Thyroid gland (tissue), 4 donors: ENCODE measurements at places on chromosomes 3 and 15.

DNA sequence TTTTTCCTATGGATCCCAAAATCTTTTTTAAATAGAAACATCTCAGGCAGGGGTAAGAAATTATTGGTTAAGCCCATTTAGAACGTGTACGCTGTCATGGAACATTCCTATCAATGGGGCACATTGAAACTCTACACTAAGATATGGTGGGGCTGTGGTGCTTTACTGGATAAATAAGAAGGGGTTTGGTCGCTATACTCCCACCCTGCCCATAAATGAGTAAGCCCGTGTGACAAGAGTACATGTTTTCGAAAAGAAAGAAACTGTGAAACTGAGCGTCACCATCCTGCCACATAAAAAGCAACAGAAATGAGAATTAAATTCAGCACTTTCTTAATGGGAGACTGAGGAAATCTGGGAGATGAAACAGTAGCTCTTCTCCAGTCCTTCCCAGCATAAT lies 929.7 kb upstream of the CFAP20DC start:
- DNase-seq, result no peak

GRCh38 chr3:129992781-129993180 lies 18.3 kb downstream of the TRH start:
- no peak for DNase-seq

DNA sequence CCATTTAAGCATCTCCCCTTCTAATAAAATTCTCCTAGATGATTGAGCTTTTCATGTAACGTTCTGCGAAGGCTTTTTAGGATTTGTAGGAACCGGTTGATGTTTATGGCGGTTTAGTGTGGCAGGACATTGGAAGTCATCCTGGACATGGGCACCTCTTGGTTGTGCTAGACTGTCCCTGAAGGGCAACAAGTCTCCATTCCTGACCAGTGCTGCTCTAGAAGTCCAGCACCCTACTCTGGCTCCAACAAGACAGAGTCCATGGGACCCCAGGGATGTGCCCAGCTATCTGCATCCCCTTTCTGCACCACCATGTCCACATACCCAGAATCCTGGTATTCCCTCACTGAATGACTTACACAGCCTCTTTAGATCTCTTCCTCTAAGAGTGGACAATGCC lies 46.4 kb downstream of the KCNAB1 start:
- DNase-seq, result no peak

DNA sequence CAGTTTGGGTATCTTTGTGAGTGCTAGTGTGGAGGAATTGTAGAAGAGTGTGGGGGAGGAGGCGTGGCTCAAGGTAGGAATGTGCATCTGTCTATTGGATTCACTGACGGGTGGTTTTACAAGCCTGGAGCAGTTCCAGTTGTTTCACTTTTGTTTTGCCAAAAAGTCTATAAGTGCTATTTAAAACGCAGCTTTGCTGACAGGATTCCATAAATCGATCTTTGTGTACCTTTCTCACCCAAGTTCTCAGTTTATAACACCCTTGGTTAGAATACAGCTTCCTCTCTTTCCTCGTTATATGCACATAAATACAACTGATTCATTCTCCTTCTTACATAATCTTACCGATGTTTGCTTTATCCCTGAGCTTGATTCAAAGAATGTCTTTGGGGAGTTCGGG lies 123.2 kb upstream of the UBE2E2 start:
- DNase-seq, result peak; percentile 43

- peak; percentile 47 for DNase-seq
Measured at GRCh38 chr3:156010829-156011228, 109.5 kb upstream of the KCNAB1 start.

DNA sequence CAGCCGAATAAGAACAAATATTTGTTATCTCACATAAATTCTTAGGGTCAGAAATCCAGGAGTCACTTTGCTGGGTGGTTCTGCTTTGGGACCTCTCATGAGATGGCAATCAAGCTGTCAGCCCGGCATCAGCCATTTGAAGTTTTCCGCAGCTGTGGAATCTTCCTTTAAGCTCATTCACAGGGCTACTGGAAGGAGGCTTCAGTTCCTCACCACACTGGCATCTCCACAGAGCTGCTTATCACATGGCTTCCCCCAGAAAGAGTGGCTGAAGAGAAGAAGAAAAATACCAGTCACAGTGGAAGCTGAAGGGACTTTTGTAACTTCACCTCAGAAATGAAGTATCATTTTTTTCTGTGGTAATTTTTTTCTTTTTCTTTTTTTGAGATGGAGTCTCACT lies 267.7 kb downstream of the CHL1 start:
- DNase-seq, result no peak

DNA sequence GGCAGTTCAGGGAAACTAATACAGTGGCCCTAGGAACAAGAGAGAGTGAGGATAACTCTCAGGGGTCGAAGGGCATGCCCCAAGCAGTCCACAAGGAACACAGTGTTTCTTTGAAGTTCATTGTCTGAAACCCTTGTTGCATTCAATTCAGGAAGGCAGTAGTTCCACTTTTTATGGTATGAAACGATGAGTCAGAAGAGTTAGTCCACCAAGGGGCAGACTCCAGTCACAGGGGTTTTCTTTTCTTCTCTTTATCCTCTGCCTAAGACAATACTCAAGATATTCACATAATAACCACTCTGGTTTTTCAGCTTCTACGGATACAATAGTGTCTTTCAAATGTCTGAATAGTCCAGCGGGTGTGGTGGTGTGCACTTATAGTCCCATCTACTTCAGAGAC lies 23.7 kb upstream of the TICRR start:
- no peak for DNase-seq

DNA sequence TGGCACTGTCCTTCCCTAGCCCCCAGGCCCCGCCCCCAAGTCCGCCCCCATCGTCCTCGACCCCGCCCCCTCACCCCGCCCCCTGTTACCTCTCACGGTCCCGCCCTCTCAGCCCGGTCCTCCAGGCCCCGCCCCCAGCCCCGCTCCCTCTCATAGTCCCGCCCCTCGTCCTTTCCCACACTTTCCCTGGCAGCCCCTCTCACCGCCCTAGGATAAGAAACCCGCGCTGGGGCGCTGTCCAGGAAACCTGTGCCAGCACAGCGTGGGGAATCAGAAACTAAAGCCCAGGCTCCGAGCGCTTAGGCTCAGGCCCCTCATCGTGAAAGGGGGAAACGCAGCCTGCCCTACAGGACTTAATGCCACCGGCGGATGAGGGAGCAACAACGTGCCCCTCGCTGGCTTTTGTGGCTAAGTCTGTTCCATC lies 20.9 kb downstream of the TRPM1 start:
- DNase-seq, result peak; percentile 19

DNA sequence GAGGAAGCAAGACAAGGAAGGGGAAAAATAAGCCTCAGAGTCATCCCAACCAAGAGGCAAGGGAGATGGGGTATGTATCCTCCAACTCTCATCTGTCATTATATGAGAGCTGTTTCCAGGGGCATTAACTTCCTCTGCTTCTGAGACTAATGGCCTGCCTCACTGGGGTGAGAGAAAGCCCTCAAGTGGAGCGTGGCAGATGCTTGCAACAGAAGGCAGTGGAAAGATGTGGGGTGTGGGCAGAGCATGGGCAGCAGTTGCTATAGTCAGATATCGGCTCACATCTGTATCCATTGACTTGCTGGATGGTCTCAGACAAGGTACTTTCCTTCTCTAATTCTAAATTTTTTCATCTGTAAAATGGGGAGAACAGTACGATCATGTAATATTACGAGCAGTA lies 81.7 kb upstream of the PLCL2 start:
- DNase-seq, result no peak

DNA sequence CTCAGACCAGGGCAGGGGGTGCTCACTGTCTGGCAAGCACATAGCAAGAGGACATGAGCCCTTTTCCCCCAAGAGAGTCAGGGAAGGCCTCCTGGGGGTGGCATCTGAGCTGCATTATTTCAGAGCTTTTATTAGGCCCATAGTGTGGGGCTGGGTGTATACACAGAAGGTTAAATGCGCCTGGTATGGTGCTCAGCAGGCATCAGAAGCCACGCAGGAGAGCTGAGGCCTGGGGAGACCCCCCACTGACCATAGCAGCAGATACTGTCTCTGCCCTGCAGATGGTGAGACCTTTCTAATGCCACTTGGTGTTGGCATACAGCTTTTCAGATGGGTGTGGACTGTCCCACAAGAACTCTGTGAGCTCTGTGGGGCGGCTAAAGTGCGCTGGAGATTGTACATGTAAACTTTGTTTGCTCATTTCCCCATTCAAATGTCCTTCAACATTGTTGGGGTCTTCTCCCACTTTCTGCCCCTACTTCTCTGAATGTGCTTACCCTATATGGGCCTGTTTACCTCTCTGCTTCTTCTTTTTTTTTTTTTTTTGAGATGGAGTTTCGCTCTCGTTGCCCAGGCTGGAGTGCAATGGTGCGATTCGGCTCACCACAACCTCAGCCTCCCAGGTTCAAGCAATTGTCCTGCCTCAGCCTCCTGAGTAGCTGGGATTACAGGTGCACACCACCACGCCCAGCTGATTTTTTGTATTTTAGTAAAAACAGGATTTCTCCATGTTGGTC lies 62.2 kb downstream of the CDC25A start:
- no peak for DNase-seq

- DNase-seq, result no peak
Measured at GRCh38 chr3:25500706-25501210, 72.7 kb downstream of the RARB start.

DNA sequence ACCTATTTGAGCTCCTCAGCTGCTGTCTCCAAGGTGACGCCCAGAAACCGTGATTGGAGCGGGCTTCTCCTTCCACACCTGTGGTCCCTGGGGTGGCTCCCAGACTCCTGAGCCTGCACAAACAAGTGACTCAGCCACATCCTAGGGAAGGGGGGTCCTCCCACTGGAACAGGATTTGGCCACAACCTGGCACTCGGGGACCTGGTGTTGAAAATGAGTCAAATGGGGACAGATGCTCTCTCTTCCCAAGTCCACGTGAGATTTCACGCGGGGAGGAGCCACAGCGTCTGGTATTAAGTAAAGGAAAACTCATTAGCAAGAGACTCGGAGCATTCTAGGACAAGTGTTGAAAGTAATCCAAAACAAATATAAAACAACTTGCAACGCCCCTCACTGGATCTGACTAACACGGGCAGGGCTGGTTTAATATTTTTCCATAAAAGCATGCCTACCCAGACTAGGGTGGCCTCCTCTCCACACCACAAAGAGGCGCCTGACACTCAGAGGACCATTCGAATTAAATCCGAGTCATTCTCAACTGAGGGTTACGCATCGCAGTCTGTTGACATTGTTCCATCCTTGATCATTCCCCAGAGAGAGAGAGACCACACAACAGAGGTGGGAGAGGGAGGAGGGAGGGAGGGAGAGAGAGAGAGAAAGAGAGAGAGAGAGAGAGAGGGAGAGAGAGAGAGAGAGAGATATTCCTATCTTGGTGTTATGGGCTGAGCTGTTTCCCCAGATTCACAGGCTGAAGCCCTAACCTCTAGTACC lies 74.4 kb downstream of the MGLL start:
- peak; percentile 26 for DNase-seq

- no peak for DNase-seq
Measured at GRCh38 chr3:169659820-169660674, 3.5 kb downstream of the MECOM start.

DNA sequence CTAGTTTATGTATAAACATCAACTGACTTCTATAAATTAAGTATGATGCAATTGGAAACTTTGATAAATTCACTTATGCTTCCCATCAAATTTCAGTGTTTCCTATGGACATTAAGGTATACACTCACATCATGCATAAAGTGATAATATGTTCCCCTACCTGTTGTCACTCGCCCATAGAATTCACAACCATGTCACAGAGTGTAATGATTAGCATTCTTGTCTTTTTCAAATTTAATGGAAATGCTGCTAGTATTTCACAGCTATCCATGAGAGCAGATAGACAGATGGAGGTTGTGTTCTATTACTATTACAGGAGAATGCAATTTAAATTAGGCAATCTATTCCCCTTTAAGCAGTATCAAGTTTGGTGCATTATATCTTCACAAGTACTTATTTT lies 984 bp downstream of the PLSCR4 start:
- no peak for DNase-seq

GRCh38 chr3:66036586-66037148 lies 2.1 kb downstream of the MAGI1 start:
- DNase-seq, result peak; percentile 33

DNA sequence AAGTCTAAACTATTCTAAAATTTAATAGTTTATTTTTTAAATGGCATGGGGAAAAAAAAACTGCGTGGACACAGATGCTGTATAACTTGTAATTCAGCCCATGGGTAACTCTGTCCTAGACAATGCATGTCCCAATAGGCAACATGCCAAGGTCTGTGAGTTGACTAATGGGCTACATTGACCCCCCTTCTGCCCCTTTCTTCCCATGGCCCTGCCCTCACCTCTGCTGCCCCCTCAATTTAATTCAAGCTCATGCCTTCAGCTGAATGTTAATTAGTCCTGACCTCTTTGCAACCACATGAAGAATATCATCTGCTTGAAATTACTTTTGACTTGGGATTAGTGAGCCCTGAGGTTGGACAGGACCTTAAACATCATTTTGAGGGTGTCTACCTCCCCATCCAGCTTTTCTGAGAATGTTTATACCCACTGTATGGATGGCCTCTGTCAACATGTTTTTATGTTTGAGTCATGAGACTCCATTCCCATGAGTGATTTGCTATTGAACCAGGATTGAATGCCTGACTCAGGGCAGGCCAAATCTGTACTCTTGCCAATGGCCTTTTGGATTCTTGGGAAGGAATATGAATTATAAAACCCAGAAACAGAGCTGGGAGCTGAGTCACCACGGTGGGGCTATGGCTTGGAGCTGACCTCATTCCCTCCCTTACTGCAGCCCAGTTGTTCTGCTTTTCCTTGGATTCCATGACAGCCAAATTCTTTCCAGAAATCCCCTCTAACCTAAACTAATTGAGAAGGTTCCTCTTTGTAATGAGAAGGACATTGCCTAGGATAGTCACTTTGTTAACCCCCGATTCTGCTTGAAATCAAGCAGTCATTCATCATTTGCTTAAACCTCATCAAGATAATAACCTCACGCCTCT lies 33.5 kb upstream of the PDE8A start:
- no peak for DNase-seq

GRCh38 chr3:162168715-162169114 lies 672.1 kb downstream of the OTOL1 start:
- DNase-seq, result no peak

DNA sequence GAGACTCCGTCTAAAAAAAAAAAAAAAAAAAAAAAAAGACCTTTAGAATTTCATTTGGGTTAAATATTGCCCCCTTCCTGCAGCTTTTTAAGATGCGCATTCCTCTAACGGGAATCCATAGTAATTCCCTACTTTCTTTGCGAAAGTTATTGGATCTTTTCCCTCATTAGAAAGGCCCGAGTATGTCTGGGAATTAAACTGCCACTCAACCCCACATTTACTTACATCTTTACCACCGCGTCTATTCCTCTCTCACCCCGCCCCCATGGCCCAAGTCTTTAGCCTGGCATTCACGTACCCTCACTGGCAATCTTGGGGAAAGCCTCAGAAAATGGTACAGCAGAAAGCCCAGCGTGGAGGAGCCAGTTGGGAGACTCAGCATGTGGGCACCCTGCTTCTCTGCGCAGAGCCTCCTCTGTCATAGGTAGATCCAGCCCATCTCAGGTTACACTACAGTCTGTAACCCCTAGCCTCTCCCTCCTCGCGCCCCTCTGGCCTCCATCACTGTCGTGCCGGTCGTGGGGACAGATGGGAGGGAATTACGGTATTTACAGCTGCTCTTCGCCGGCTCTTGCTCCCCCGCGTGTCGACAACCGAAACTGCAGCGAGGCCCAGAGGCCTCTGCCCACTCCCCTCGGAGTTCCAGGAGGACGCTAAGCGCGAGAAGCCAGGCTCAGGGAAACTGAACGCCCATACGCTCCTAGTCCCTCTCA lies 6.4 kb upstream of the ANKDD1A start:
- peak; percentile 65 for DNase-seq

GRCh38 chr3:173886-174285 lies 22.7 kb upstream of the CHL1 start:
- no peak for DNase-seq

GRCh38 chr3:120894316-120895057 lies 13.5 kb upstream of the STXBP5L start:
- DNase-seq, result peak; percentile 12
